Fibroblast of pulmonary artery (primary cell): ENCODE measurements at places on chromosomes 3 and 15.

DNA sequence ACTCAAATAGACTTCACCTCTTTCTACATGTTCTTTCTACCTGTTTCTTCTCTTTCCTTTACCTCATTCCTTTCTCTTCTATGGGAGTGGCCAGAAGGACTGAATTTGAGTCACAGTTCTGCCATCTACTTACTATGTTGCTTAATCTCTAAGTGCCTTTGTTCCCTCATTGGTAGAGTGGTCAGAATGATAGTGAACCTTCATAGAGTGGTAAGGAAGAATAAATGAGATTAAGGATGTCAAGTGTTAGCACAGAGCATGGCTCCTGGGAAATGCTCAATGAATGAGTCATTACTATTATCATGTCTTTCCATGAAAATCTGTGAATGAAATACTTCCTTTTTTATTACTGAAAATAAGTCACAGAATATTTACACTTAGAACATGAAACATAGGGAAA is 17.5 kb downstream of the TMEM207 start:
- peak; percentile 36 for DNase-seq

DNA sequence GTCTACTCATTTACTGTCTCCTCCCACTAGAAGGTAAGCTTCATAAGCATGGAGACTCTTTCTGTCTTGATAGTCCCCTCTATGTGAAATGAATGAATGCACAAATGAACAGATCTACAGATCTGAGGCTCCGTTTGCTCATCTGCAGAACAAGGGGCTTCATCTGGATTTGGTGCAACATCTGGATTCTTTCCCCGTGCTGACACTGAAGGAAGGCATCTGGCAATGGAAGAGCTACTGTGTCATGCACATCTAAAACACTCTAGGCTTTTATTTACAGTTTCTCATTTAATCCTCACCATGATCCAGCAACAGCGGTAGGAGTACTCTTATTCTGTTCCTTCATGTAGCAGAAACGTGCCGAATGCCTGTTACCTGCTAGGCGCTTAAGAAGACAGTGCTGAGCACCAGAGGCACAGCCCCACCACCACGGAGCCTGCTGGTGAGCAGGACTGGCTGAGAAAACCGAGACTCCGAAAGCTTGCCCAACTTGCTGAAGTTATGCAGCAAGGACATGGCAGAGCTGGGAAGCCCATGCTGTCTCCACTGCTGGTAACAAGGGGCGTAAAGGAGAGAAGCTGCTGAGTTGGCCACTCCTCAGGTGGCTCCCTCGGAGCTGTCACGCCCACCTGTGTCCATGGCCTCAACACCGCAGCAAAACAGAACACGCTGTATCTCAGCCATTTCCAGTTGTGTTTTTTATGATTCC is 31.1 kb downstream of the LSM3 start:
- DNase-seq = no peak

- DNase-seq = peak; percentile 73
Observed at GRCh38 chr3:122564155-122564912, at the start of the genes DTX3L and PARP9. Gene DTX3L, plus strand, starts transcription at chr3:122564338. Its CDS starts 89 bp downstream, at chr3:122564427. Gene PARP9, minus strand, starts transcription at chr3:122564300. Its CDS starts 4,680 bp downstream, at chr3:122559620.

DNA sequence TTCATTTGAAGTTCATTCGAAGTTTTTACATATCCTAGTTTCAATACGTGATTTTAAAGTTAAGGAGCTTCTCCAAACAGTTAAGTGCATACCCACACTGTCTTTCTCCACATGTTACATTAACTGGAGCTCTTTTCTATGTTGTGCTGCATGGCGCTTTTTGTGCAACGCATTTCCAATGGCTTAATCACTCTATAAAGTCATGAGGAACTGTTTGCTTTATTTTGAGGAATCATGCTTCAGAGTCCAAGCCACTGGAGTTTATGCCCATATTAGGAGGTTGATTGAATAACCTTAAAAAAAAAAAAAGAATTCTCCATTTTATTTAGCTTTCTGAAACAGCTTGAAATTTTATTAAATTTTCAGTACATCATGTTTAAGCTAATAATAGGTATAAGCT is 109.4 kb upstream of the MBNL1 start:
- DNase-seq = peak; percentile 67

DNA sequence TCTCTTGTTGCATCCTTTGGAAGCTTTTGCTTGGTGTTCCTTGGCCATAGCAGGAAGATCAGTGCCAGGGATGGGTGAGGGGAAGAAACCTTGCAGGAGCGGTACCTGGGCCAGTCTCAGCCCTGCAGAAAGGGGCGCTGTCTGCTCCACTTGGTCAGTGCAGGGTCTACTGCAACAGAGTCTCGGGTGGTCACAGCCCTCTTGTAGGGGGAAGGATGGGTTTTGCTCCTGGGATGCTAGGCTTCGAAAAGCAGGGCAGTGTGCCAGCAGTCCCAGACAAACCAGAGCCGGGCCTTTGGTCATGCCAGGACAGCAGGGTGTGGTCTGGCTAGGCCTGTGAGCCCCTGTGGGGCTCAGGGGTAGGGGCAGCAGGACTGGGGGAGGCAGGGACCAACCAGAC is 186.7 kb downstream of the APBA2 start:
- no peak for DNase-seq

GRCh38 chr3:46989146-46989810 is 9.8 kb downstream of the NBEAL2 start:
- no peak for DNase-seq

DNA sequence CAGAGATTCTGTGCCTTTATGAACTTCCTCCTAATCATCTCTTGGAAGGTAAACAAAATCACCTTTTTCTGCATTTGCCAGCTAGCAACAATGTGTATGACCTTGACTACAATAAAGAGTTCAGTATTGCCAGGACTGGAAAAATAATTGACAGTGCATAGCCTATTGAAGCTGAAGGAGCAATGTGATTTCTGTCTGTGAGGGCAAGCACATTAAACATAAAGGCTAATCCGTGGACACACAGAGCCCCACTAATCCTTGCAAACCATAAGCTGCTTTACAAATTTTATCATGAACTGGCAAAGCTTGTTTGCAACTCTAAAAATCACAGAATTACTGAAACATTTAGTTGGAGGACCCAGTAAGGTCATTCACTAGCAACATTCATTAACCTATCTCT is 563.8 kb downstream of the PYDC2 start:
- no peak for DNase-seq

DNA sequence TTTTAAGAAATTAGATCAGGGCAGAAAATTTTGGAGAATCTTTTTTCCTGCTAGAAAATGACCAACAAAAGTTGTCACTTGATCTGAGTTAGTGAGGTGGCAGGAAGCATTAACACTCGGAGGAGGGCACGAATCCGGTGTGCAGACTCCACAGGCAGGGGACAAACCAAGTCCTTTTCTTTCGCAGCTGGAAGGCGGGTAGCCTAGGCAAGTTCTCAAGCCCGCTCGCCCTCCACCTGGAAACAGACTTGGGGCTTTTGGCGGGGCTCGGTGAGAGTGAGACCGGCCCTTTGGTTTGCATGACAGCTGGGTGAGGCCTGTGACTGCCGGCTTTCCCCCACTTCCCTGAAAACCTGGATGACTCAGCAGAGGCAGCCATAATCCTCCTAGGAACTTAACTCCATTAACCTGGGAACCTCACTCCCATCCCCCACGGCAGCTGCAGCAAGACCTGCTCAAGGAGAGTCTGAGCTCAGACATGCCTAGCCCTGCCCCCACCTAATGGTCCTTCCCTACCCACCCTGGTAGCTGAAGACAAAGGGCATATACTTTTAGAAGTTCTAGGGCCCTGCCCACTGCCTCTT is 134.8 kb downstream of the MFSD1 start:
- no peak for DNase-seq

DNA sequence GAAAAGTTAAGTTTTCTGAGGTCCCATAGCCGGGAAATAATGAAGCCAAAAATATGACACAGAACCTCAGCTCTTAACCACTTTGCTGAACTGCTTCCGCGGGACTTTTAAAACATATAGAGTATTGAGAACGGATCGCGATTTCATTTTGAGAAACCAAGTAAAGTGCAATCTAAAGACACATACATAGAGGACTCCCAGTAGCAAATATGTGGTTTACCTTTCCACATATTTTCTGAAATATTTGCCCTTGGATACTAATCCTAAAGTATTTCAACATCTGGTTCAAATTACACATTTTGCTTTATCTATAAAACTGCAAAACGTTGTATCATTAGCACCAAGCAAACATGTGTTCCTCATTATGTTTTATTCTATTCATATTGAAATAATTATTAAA is 776.5 kb downstream of the ROBO2 start:
- DNase-seq = no peak

DNA sequence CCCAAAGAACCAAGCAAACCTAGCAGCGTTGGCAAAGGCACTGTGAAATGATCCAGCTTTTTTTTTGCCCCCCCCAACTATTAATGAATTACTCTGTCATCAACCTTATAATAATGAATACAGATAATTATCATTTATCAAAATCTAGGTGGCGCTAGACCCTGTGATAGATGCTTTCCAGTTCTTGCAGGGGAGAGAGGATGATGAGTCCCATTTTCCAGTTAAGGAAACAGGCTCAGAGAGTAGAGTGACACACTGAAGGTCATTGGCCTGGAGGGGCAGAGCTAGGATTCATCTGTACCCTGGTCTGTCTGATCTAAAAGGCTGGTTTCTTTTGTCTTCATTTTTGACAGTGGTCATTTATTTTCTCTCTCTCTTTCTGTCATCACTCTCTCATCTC is 5.0 kb downstream of the ACOX2 start:
- no peak for DNase-seq

- peak; percentile 20 for DNase-seq
Observed at GRCh38 chr3:16741890-16742289, 136.7 kb upstream of the DAZL start.

DNA sequence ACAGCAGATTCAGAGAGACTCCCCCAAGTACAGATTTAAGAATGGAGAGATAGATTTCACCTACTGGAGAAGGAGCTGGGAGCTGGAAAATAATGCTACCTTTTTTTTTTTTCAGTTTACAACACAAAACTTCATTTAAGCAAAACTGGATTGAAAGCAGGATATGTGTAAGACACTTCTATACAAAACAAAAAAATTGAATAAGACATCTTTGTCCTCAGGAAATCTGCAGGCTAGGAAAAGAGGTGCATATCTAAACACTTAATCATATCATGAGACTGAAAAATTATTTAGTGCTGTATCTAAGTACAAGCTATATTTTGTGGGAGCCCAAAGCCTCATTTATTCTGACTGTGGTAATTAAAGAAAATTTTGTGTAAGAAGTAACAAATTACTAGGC is 516.1 kb downstream of the ZIC1 start:
- DNase-seq = no peak

- peak; percentile 88 for DNase-seq
Observed at GRCh38 chr3:23567917-23568316, 237.8 kb upstream of the UBE2E1 start.

GRCh38 chr15:42045211-42045615 is 24.4 kb upstream of the PLA2G4E start:
- DNase-seq = no peak

- DNase-seq = peak; percentile 49
Observed at GRCh38 chr3:171699601-171700000, 110.7 kb downstream of the PLD1 start.

DNA sequence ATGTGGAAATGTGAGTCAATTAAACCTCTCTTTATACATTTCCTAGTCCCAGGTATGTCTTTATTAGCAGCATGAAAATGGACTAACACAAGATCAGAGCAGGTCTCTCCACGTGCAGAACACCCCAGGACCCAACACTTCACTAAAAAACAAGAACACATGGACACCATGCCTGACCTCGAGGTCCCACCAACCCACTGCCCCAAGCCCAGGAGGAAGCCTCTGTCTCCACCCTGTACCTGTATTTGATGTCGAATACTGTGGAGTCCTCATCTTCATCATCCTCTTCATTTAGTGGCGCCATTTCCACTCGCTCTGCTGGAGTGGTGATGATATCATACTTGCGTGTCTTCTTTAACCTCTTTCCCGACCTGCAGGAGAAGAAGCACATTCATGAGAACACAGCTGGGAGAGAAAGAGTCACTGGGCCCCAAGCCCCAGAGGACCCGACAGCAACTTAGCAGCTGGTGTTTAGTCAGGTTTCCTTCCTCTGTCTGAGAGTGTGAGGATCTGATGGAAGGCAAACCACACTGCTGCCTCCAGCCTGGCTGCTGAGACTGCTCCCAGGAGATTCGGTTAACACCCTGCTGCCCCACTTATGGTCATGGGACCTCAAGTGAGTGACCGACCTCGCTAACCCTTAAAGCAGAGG is 25.5 kb downstream of the FAM174B start:
- DNase-seq = no peak

- no peak for DNase-seq
Observed at GRCh38 chr3:43022121-43022520, 43.0 kb downstream of the GASK1A start.

- no peak for DNase-seq
Observed at GRCh38 chr15:81407718-81408117, 33.7 kb upstream of the TMC3 start.

GRCh38 chr3:177263615-177264368 is 66.5 kb upstream of the TBL1XR1 start:
- peak; percentile 31 for DNase-seq

GRCh38 chr15:98734466-98735199 is 86.3 kb downstream of the IGF1R start:
- DNase-seq = no peak

- peak; percentile 67 for DNase-seq
Observed at GRCh38 chr3:195160257-195160898, 110.6 kb downstream of the XXYLT1 start.

DNA sequence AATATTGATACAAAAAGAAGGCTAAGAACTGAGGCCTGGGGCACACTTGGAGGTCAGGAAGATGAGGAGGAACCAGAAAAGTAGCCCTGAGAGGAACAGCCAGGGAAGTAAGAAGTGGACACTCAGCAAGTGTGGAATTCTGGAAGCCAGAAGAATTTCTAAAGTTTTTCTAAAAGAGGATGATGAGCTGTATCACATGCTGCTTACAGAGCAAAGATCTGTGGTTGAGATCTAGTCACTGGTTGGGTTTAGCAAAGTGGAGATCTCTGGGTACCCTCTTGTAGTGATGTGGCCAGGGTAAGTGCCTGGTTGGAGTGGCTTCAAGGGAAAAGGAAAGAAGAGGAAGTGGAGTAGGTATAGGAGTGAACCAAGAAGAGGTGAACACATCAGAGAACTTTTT is 95.4 kb upstream of the DAZL start:
- no peak for DNase-seq

DNA sequence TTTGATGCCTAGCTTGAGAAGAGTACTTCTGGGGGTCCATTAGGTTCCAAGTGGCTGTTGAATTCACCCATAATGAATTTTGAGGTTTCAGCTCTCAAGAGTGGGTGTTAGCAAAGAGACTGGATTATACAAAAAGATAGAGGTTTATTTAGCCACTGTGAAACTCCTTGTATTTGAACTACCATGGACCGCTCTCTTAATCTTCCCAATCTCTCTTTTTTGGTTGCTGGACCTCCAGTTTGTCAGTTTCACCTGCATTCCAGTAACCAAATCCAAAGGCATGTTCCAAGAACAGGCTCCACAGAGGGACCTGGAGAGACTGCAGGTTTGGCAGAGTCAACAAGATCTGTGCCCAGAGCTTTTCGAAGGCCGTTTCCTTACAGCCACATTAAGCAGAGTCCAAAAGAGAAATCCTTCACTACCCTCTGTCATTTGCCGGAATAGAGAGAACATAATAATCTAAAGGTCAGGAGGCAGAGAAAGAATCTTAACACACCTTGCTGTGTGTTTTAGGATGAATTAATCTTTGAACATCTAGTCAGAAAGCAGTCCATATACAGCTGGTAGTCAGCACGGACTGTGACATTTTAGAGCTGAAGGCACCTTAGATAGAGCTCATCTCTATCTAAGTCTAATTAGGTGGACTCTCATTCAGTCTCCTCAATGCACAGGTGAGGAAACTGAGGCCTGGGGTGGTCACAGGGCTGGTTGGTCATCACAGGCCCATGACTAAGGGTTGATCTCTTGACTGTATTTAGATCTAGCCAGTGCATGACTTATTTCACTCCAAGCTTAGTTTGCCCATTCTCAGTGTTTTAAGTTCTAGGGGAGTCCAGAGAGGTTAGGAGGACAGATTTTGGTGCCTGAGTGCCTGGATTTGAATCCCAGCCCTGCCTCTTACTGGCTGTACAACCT is 1.3 kb downstream of the ABHD2 start:
- no peak for DNase-seq
